ENCODE measurements at places on chromosomes 12 and 14. TPM values are rescaled to one million over a fixed set of nuclear protein-coding genes. Genes with fewer than 3 reads are reported as not detected.

MMAB gene
- 25.8 TPM for total RNA-seq

RHEBL1 gene
- total RNA-seq = 1.0 TPM

NYNRIN gene
- 23.3 TPM for total RNA-seq

KLHL33 gene
- total RNA-seq = not detected

LYZ gene
- not detected for total RNA-seq

All from nasal cavity respiratory epithelium epithelial cell of viscerocranial mucosa (primary cell).